ENCODE measurements at places on chromosomes 11 and 22.
A peak's percentile ranks its signal among the peaks of the same experiment; 100 is the strongest.

- no peak for DNase-seq
These were observed 3.0 kb upstream of the RANBP1 start for GRCh38 chr22:20112623-20113511.

DNA sequence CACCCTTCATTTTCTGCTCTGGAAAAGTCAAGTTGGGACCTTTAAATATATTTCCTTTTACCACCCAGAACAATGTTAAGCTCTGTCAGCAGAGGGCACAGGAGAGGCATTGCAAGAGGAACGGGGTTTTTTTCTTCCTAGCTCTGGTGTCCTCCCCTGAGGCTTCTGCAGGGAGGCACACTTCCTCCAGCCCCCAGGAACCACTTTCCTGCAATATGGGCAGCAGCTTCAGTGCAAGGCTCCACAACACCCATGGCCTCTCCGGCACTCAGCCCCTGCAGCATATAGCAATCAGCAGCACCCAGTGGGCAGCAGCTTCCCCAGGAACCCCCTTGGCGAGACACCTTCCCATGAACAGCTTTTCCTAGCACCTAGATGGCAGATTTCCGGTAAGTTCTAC, 101.4 kb downstream of the SYT9 start:
- DNase-seq, result no peak

- DNase-seq, result no peak
These were observed 9.1 kb downstream of the CPT1A start for GRCh38 chr11:68832476-68833181.

DNA sequence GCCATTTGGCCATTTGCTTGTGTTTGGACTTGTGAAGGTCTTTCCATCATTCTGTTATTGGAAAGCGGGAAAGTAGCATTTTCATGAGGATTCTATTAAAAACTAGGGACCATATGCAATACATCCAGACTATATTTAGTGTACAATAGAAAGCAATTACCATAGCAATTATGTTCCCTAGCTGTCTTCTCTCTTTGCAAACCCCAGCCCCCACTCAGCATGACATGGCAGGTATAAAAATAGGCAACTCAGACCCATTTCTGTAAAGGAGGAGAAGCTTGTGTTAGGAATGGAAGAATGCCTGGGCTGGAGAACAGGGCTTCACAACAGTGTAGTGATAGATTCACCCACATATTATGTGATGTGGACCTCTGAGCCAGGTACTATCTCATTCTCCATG, 12.4 kb downstream of the OR51B6 start:
- no peak for DNase-seq

- DNase-seq, result no peak
These were observed 394.2 kb upstream of the CCDC90B start for GRCh38 chr11:83680321-83680720.

GRCh38 chr11:66472054-66472453, 5.3 kb downstream of the PELI3 start:
- no peak for DNase-seq

DNA sequence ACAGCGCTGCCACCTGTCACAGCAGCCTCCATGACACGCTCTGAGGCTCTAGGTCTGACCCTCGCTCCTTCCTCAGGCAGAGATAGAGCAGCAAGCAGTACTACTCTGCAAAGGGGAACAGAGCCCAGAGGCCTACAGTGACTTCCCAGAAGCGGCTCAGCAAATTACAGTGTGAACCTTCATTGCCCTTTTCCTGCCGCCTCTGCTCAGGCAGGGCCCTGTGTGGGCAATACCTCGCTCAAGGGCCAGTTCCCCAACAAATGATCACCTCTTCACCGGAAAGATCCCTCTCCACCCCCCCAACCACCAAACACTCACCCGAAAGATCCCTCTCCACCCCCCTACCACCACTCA, 12.3 kb downstream of the KIAA0930 start:
- DNase-seq, result no peak

- no peak for DNase-seq
These were observed 24.7 kb downstream of the GTPBP1 start for GRCh38 chr22:38730411-38730871.

- no peak for DNase-seq
These were observed 21.0 kb downstream of the PARVB start for GRCh38 chr22:44045145-44045544.

GRCh38 chr11:69344570-69345145, 50.7 kb downstream of the MYEOV start:
- no peak for DNase-seq

DNA sequence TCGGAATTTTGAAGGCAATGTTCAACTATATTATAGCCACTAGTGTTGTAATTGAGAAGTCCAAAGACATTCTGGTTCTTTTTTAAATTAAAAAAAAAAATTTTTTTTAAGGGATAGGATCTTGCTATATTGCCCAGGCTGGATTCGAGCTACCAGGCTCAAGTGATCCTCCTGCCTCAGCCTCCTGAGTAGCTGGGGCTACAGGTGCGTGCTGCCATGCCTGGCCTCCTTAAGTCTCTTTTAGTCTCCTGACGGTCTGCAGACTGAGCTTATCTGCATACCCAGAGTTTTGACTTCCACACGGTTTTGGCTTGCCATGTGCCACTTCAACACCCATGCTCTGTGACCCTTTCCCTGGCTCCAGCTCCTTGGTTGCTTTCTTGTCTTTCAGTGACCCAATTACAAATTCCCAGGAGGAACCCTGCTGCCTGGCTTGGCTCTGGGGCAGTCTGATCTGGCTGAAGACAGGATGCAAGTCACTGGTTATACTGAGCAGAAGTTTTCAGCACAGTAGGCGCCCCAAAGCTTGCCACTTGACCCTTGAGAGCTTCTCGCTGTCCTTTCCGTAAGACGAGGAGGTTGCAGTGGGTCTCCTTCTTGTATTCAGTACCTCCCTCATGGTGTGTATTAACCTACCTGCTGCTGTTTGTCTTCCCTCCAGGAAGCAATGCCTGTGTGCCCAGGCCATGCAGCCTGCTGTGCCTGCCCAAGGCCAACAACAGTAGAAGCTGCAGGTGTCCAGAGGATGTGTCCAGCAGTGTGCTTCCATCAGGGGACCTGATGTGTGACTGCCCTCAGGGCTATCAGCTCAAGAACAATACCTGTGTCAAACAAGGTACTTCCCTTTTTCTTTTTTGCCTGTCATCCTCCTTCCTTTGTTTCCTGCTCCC, 113.8 kb upstream of the SORL1-AS1 start:
- peak; percentile 57 for DNase-seq

DNA sequence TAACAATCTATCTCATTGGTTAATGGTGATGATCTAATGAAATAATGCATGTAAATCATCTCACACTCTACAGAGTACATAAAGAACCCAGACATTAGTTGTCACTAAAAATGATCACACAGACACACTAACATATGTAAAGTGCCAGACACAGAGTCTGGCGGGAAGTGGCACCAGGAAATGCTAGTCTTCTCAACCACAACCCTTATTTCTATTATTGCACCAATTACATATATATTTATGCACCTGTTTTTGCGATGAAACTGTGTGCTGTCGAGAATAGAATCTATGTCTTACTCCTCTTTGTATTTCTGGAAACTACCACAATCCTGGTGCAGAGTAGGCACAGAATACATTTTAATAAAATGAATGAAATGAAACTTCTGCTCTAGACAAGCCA, 25.9 kb upstream of the POU2AF3 start:
- no peak for DNase-seq

DNA sequence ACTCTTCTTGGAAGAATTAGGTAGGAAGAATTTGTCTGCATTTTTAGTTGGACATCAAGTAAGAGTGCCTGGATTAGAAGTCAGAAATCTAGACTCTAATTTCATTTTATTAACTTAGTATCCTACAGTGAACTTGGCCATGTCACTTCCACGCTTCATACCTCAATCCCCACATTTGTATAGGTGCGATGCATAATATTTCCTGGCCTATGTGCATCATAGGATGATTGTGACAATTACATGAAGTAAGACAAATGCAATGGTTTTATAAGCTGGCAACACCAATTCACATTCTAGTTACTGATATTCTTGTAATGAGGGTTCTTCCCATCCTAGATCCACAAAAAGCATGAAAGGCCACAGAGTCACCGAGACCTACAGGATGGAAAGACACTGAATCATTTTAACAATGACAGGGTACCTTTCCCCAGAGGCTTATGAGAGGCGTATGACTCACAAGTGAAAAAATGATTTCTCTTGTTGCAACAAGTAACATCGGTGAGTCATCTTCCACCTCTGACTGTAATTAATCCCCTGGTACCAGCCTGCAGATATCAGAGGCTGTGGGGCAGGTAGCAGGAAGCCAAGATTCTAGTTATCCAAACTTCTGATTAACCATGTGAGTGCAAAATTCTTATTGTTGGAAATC, 56.0 kb upstream of the OR5AK2 start:
- peak; percentile 2 for DNase-seq

DNA sequence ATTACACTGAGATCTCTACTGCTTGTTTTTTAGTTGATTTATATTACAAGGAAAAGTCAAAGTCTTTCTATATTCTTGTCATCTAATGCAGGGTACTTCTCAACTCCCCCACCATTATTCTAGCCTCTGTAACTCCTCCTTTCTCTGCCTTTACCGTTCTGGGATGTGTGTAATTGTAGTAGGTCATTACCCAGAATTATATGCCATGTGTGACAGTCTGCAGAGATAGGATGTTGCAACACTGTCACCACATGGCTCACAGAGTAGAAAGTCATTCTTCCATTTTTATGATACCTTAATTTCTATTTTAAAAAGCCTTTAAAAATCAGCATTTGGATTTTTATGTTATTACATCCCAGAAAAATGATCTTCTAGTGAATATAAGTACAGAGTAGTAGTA, 32.7 kb downstream of the ZNF143 start:
- no peak for DNase-seq

- no peak for DNase-seq
These were observed 35.0 kb downstream of the POU2AF1 start for GRCh38 chr11:111344032-111344431.

DNA sequence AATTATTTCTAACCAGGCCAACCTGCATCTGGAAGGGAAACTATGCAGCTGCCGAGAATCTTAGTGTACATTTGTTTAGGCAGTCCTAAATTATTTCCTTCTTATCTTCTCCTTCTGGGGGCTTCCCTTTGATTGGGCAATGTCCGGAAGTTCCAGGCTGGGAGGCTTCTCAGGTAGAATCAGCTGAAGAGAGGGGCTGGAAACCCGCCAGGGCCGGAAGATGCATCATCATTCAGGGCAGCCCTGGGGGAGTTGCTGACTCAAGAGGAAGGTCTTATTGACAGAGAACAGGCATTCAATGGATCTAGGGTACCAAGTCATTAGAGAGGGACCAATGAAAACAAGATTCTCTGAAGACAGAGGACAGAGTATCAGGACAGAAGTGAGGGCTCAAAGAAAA, 150.7 kb downstream of the BLID start:
- DNase-seq, result no peak

- DNase-seq, result no peak
These were observed 629.5 kb upstream of the ANO3 start for GRCh38 chr11:25702417-25702816.

GRCh38 chr22:32644252-32645100, 157.0 kb upstream of the TIMP3 start:
- no peak for DNase-seq

DNA sequence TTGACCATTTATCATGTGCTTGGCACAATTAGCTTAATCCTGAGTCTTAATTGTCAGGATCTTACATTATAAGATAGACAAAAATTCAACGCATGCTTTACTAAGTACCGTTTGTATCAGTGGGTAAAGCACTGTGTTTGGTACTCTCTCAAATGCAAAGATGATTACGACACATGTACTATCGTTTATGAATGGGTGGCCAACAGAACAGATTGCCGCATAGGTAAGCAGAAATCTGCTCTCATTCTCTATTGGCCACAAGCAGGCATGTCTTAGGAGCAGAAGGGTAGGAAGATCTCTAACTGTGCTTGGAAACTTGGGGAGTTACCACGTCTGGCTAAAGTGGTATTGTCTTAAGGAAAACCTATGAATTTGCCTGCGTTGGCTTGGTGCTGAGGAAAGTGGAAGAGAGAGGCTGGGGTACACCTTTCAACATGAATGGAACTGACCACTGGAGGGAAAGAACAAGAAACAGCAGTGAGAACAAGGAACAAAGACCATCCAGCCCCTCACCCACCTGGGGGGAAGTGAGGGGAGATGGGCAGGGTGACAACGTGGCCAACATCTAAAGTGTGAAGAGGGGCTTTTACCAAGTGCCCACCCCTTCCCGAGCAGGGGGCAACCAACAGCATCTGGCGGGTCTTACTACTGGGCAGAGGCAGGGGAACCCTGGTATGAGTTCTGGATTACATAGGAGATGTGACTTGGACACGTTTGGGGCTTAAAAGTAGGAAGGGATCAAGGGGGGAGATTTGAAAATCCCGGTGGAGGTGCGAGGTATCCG, 1.0 kb upstream of the TUBA8 start:
- DNase-seq, result no peak

DNA sequence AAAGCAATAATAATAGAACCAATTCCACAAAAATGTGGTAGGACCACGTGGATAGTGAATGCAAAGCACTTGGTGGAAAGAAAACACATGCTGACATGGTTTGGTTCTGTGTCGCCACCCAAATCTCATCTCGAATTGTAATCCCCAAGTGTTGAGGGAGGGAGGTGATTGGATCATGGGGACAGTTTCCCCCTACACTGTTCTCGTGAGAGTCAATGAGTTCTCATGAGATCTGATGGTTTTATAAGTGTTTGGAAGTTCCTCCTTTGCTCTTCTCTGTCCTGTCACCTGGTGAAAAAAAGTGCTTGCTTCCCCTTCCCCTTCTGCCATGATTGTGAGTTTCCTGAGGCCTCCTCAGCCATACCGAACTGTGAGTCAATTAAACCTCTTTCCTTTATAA, 421.9 kb upstream of the CADM1 start:
- DNase-seq, result no peak

DNA sequence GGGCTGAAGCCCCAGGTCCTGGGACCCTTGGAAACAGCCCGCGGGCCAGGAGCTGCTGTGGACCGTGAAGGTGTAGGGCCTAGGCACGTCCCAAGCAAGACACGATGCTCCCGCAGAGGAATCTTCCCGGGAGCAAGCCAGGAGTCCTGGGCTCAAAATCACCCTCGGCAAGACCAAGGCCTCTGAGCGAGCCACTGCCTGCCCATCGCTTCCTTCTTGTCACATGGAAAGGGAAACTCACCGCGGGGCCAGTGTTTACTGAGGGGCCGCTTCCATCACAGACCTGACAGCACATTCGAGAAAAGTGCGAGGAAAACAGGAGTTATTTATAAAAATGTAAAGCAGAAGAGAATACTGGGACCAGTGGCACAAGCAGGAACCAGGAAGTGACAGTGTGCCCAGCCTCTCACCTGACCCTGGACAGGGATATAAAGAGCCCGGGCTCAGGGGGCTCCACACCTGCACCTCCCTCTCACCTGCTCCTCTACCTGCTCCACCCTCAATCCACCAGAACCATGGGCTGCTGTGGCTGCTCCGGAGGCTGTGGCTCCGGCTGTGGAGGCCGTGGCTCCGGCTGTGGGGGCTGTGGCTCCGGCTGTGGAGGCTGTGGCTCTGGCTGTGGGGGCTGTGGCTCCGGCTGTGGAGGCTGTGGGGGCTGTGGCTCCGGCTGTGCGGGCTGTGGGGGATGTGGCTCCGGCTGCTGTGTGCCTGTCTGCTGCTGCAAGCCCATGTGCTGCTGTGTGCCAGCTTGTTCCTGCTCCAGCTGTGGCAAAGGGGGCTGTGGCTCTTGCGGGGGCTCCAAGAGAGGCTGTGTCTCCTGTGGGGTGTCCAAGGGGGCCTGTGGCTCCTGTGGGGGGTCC, at the start of gene KRTAP5-5:
Gene KRTAP5-5 (plus strand): TSS at position 450 of the 860 bp plus-strand sequence. CDS start 66 bp downstream, at position 516.
- DNase-seq, result no peak
